ENCODE measurements at places on chromosomes 2 and 18. TPM values are rescaled to one million over a fixed set of nuclear protein-coding genes. Genes with fewer than 3 reads are reported as not detected.

- no peaks in the 10 kb centered on the region for H3K36me3 ChIP-seq
- H3K4me3 ChIP-seq = no peak overlapping the region
- peaks cover 3% of the 10 kb centered on the region for H3K4me1 ChIP-seq
These were observed 1.1 kb upstream of the NEMP2 start for GRCh38 chr2:190535586-190535985.

DNA sequence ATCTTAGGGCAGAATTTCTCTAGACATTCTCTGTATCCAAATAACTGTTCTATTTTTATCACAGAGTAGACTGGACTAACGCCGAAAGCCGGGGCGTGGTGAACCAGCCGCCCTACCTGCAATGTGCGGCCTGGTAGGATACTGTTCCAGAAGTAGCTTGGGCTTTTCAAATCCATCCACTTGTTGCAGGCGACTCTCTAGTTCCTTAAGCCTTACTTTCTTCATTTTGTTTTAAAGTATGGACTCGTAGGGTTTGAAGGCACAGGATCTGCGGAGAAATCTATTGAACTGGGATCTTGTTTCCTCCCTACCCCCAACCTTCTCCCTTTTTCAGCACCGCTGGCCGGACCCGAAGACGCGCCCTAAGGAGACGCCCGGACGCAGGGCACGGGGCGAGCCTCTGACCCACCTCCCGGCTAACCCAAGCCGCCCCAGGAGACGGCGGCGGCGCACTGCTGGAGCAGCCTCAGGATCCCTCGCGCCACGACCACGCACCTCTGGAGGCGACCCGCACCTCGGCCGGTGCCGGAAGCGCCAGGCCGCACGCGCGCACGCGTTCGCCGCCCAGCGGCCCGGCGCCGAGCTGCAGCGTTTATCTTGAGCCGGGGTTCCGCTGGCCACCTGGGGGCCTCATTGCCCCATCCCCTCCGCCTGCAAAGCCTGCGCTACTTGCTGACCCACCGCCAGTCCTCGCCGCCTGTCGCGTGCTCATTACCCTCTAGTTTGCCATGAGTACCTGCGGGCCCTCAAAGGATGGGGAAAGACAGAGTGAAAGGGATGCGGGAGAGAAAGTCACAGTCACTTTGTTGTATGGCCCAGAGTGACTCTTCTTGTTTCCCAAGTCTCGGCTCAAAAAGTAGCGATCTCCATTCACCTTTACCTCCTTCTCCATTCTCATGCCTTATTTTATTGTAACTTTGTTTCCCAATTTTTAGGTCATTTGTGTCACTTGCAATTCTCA is at the start of gene METTL5:
Gene METTL5, minus strand, starts transcription at position 533 of the 961 bp plus-strand sequence. Its CDS starts 308 bp downstream, at position 225.
- H3K36me3 ChIP-seq = no peaks in the 10 kb centered on the region
- DNase-seq = peak; percentile 84
- H3K27me3 ChIP-seq = no peaks in the 10 kb centered on the region
- H3K27ac ChIP-seq = no peak within 1 kb of the TSS

FASTKD2 gene
- 19.6 TPM for total RNA-seq

DNA sequence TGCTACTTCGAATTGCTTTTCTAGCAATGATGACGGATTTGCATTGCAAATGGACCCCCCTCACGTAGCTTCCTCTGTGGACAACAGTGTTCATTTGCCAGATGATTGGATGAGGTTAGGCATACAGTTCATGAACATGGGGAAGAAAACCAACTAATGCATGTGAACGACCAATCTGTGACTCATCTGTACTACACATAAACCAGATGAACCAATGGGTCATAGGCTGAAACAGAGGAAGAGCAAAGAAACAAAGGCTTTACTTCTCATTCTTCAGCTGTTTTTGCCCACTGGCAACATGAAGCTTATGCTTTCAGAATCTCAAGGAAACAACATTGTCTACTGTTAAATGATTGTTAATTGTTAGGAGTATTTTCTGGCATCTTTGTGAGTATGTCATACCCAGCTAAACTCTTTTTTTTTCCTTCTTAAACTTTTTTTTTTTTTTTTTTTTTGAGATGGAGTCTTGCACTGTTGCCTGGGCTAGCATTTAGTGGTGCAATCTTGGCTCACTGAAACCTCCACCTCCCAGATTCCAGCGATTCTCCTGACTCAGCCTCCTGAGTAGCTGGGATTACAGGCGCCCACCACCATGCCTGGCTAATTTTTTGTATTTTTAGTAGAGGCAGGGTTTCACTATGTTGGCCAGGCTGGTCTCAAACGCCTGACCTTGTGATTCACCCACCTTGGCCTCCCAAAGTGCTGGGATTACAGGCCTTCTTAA is 35.5 kb downstream of the EFEMP1 start:
- peaks cover 3% of the 10 kb centered on the region for H3K4me1 ChIP-seq
- H3K4me3 ChIP-seq = no peak overlapping the region
- H3K36me3 ChIP-seq = no peaks in the 10 kb centered on the region
- no peak for DNase-seq
- no peaks in the 10 kb centered on the region for H3K27me3 ChIP-seq

DNA sequence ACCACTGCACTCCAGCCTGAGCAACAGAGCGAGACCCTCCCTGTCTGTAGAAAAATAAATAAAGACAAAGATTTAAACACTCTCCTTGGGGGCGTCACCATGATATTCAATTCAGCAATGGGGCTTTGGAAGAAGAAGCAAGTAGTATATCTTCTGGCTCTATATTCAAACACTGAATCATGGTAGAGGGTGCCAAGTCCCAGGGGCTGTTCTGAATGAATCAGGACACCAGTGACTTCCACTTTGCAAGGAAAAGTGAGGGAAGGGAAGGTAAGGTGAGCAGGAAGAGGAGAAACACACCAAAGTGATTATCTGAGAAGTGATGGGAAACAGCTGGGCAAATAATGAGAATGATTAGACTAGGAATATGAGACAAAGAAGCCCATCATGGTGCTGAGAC is 80.5 kb downstream of the AAK1 start:
- H3K4me1 ChIP-seq = no peaks in the 10 kb centered on the region
- H3K4me3 ChIP-seq = no peak overlapping the region
- no peaks in the 10 kb centered on the region for H3K36me3 ChIP-seq

CNGA3 gene
- not detected for total RNA-seq

DNA sequence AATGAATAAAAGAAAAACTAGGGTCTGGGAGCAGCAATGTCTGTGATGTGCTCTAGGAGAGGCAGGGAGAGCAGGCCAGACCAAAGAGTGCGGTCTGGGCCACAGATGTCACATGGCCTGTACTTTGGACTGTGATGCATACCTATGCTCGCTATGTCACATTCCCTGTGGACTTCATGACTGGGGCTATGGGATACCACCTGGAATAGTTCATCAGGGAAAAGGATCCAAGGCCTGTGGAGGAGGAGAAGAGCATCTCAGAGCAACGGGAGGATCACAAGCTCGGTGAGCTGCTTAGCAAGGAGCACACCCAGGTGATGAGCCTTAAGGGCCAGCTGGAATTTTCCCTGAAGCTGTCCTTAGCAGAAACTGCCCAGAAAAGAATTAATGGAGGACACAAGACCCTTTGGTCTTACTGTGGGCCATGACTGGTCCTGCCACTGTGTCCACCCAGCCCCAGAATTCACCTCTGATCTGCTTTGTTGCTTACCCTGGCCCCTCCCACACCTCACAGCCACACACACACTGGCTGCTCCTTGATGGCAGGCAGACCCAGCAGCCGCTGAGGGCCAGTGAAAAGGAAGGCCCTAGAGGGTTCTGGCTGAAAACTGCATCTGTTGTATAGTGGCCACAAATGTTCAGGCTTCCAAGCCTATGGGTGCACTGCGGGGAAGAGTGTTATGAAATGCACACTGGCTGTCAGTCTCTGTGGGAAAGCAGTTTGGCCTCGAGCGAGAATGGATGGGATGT is 25.3 kb upstream of the GCC2 start:
- H3K4me1 ChIP-seq = no peaks in the 10 kb centered on the region
- no peaks in the 10 kb centered on the region for H3K36me3 ChIP-seq
- H3K4me3 ChIP-seq = no peak overlapping the region
- H3K27ac ChIP-seq = no peak overlapping the region

C2orf80 gene
- not detected for total RNA-seq

GRCh38 chr2:88074854-88075292 is 7.2 kb downstream of the SMYD1 start:
- H3K27ac ChIP-seq = no peak overlapping the region
- no peaks in the 10 kb centered on the region for H3K36me3 ChIP-seq
- no peak overlapping the region for H3K4me3 ChIP-seq
- no peaks in the 10 kb centered on the region for H3K27me3 ChIP-seq
- H3K4me1 ChIP-seq = no peaks in the 10 kb centered on the region
- no peak for DNase-seq

KRTCAP3 gene
- 1.8 TPM for total RNA-seq

- H3K36me3 ChIP-seq = no peaks in the 10 kb centered on the region
- no peak overlapping the region for H3K4me3 ChIP-seq
- DNase-seq = peak; percentile 37
- H3K27me3 ChIP-seq = no peaks in the 10 kb centered on the region
These were observed 7.5 kb downstream of the PRLH start for GRCh38 chr2:237573721-237574415.

GRCh38 chr18:60698901-60699300 is 326.3 kb upstream of the MC4R start:
- no peak overlapping the region for H3K27ac ChIP-seq
- H3K4me1 ChIP-seq = no peaks in the 10 kb centered on the region
- H3K36me3 ChIP-seq = no peaks in the 10 kb centered on the region
- H3K27me3 ChIP-seq = no peaks in the 10 kb centered on the region

DNA sequence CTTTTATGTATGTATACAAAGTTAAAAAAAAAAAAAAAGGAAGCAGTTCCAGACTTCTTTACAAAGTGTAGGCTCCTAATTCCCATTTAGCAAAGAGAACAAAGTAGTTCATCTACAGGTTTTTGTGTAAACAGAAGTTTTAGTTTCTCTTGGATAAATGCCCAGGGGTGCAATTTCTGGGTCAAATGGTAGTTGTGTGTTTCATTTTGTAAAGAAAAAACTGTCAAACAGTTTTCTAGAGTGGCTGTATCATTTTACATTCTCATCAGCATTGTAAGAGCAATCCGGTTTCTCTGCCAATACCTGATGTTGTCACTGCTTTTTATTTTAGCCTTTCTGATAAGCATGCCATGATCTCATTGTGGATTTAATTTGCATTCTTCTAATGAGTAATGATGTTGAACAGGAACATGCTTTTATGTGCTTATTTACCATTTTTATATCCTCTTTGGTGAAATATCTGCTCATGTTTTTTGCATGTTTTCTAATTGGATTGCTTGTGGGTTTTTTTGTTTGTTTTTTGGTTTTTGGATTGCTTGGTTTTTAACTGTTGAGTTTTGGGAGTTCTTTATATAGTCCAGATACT is 16.6 kb upstream of the PSME4 start:
- H3K27me3 ChIP-seq = no peaks in the 10 kb centered on the region
- DNase-seq = no peak
- H3K4me1 ChIP-seq = no peaks in the 10 kb centered on the region
- H3K36me3 ChIP-seq = peaks cover 2% of the 10 kb centered on the region

DNA sequence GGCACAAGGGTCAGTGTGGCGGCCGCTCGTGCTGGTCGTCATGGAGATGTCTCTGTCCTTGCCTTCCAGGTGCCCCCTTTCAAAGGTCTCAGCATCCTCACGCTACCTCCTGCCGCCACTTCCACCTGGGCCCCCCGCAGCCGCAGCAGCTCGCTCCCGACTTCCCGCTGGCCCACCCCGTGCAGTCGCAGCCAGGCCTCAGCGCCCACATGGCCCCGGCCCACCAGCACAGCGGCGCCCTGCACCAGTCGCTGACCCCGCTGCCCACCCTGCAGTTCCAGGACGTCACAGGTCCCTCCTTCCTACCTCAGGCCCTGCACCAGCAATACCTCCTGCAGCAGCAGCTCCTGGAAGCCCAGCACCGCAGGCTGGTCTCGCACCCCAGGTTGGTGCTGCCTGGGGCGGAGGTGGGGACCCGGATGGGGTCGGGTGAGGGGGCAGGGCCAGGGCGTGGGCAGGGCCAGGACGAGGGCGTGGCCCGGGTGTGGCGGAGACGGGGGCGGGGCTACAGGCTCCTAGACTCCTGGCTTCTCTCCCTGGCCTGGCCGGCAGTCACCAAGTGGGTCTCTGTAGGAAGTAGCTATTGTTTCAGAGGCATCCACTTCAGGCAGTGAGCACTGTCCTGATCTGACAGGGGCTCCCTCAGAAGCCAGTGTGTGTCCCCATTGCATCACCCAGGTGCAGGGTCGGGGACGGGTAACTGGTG is 223.7 kb downstream of the LOXHD1 start:
- H3K27me3 ChIP-seq = no peaks in the 10 kb centered on the region
- no peak overlapping the region for H3K4me3 ChIP-seq
- H3K27ac ChIP-seq = no peak overlapping the region
- no peaks in the 10 kb centered on the region for H3K36me3 ChIP-seq
- no peak for DNase-seq

GRCh38 chr18:23583071-23583865 is 3.0 kb downstream of the NPC1 start:
- no peaks in the 10 kb centered on the region for H3K36me3 ChIP-seq
- H3K27me3 ChIP-seq = no peaks in the 10 kb centered on the region
- H3K27ac ChIP-seq = no peak overlapping the region
- DNase-seq = no peak
- peaks cover 3% of the 10 kb centered on the region for H3K4me1 ChIP-seq
- H3K4me3 ChIP-seq = no peak overlapping the region

DNA sequence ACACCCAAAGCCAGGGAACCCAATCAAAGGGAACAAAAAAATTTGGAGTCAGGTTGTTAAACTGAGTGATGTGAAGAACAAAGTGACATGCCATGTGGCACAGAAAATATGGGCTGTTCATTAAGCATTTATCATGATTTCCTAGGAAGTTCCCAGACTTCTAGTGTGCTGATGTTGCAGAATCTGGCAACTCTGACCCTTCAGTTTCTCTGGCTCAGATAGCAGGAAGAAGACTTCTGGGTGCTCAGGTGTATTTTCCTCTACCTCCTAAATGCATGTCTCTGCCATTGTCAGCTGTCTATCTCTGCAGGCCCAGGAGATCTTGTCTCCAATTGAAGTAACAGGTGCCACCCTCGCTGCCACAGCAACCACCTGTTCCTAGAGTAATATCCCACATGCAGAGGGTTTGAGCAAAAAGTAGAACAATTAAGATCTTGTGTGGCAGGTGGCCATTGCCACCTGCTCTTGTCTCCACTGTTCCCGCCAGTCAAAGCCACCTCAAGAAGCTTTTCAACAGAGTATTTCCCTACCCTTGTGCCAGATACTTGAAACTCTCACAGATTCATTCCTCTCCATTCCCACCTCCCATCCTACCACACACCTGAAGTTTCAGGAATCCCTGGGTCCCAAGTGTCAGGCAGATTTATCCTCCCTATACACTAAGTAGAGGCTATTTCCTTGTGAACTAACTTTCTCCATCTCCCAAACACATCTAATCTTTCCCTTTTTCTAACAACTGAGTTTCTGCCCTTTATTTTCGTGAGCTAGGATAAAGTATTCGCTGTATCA is 533.7 kb upstream of the CHAC2 start:
- H3K27me3 ChIP-seq = no peaks in the 10 kb centered on the region
- no peak overlapping the region for H3K27ac ChIP-seq
- H3K4me3 ChIP-seq = no peak overlapping the region

SCYGR2 gene
- total RNA-seq = not detected

MPHOSPH10 gene
- total RNA-seq = 28.9 TPM

- no peaks in the 10 kb centered on the region for H3K27me3 ChIP-seq
- H3K36me3 ChIP-seq = no peaks in the 10 kb centered on the region
- H3K4me3 ChIP-seq = no peak overlapping the region
- peak overlapping the region; percentile 64 for H3K27ac ChIP-seq
- H3K4me1 ChIP-seq = peaks cover 19% of the 10 kb centered on the region
These were observed 678.0 kb upstream of the RAB6C start for GRCh38 chr2:129301431-129301913.

EMILIN2 gene
- total RNA-seq = 34.5 TPM

- no peak for DNase-seq
- H3K4me1 ChIP-seq = no peaks in the 10 kb centered on the region
- H3K27me3 ChIP-seq = no peaks in the 10 kb centered on the region
- no peak overlapping the region for H3K27ac ChIP-seq
These were observed 104.4 kb upstream of the STK17B start for GRCh38 chr2:196275646-196276352.

NGEF gene
- total RNA-seq = 2.3 TPM

Measured in aorta (tissue), 5 donors.